ENCODE measurements at places on chromosomes 4 and X.
A peak's percentile ranks its signal among the peaks of the same experiment; 100 is the strongest.

- peak; percentile 70 for DNase-seq
Observed at GRCh38 chrX:130079824-130080406, 30.4 kb downstream of the ELF4 start.

DNA sequence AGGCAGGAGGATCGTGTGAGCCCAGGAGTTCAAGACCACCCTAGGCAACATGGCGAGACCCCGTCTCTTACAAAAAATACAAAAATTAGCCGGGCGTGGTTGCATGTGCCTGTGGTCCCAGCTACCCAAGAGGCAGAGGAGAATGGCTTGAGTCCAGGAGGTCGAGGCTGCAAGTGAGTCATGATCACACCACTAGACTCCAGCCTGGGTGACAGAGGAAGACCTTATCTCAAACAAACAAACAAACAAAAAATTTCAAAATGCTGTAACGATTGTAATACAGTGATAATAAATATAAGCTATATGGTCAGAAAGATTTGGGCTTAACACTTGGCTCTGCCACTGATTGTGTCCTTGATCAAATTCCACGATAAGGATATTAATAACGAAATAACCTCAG lies 24.2 kb downstream of the SLC25A4 start:
- DNase-seq, result no peak

DNA sequence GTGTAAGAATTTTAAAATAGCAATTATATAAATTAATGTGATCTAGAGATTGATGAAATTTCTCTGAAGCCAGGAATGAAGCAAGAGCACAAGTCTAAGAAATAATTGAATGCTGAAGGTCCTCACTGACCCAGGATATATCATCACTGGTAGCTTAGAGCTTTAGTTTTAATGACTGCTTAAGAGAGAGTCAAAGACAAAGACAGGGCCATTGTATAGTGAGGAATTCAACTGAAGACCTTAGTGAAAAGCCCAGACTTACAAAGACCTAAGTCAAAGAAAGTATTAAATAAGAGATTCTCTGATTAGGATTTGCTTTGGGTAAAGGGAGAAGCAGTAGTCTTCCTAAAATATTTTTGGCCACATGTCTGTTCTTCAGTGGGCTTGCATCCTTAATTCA lies 26.0 kb upstream of the IL15 start:
- no peak for DNase-seq

- no peak for DNase-seq
Observed at GRCh38 chr4:148653681-148654080, 211.5 kb upstream of the NR3C2 start.

DNA sequence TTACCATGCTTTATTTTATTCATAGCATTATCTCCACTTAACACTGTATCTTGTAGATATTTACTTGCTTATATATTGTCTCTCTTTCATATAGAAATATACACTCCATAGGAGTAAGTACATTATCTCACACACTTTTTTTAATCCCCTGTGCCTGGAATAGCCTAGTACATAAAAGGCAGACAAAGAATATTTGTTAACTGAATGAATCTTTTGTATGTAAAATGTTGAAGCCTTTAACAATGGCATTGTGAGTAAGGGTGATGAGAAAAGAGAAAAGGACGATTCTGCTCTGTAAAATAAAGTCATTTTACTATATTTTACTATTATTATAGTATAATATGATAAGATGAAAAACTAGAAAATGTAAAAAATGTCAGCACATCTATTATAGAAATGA lies 97.7 kb upstream of the PDHA2 start:
- no peak for DNase-seq

DNA sequence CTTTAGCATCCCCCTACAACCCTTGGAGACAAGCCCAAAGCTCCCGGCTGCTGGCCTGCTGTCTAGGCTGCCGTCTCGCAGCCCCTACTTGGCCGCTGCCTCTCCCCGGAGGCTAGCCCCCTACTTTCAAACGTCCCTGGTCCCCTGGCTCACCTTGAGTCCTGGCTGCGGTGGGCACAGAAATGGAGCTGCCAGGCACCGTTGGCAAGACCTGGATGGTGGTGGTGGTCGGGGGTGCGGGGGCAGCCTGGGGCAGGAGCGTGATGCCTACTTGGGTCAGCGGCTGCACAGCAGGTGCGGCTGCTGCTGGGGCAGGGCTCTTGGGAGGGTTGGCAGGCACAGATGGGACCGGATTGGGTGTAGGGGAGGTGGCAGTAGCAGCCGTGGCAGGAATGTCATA lies 12.0 kb downstream of the HCFC1 start:
- DNase-seq, result no peak

DNA sequence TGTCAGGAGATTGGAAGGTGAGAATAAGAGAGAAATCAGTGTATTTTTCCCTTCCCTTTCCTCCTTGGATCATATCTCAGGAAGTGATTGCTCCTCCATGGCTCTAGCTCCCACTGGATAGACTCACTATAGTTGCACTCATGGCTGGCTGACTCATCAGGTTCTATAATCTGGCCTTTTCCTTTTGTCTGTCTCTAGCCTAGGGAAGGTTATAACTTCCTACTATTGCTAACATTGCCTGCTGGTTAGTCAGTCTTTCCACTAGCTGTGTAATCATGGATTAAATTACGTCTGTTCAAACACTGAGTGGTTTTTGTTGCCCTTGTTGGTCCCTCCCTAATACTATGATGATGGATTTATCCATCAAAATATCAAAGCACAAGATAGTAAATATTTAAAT lies 195.5 kb upstream of the VEGFC start:
- DNase-seq, result no peak

DNA sequence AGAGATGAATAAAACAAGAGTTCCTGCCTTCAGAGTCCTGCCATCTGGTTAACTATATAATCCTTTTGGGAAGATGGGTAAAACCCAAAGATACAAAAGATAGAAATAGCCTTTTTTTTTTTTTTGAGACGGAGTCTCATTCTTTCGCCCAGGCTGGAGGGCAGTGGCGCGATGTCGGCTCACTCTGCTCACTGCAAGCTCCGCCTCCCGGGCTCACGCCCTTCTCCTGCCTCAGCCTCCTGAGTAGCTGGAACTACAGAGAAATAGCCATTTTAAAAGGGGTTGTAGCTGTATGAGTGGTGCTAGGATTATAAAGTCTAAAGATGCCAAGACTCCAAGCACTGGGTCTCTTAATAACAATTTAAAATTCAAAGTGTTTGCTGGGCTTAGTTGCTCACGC lies 97.2 kb downstream of the KDR start:
- no peak for DNase-seq

DNA sequence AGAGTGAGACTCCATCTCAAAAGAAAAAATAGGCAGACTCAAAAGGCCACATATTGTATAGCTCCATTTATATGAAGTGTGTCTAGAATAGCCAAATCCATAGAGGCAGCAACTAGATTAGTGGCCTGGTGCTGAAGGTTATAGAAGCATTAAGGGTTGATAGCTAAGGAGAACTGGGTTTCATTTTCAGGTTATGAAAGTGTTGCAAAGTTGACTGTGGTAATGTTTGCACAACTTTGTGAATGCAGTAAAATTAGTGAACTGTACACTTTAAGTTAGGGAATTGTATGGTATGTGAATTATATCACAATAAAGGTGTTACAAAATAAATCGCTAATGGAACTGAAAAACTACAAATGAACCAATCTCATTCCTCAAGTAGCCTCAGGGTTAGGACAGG lies 28.3 kb downstream of the TXLNG start:
- DNase-seq, result no peak

DNA sequence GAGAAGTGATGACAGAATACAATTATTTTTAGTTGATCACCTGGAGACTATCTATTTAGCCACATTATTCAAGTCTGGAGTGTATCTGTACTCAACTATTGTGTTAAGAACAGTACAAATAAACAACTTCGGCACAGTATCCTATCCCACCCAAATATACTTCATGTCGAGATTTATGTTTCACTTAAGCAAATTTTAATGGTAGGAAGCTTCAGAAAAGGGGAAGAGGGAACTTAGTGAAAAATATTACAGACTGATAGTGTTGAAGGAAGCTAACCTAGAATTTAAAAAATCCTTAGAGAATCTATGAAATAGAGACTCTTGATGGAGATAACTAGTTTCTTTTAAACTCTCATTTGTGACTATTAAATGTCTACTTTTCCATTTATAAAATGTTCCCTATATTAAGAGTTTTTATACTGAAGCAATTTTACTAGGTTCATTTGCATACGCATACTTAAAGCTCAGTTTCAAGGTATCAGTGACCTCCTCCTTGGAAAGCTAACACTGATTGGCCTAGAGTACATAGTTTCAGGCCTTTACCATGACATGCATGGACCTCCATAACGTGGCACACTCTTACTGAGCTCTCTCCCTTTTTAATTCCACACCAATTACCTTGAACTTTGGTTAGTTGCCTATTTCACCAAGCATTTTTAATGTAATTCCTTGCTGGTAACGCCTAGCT lies 197.7 kb downstream of the CAMK2D start:
- no peak for DNase-seq

- DNase-seq, result no peak
Observed at GRCh38 chr4:153409924-153410501, 56.1 kb upstream of the TMEM131L start.

GRCh38 chrX:136608295-136608933 lies 39.5 kb upstream of the CD40LG start:
- peak; percentile 66 for DNase-seq

- DNase-seq, result no peak
Observed at GRCh38 chrX:139203651-139204570, 326.6 kb upstream of the F9 start.

DNA sequence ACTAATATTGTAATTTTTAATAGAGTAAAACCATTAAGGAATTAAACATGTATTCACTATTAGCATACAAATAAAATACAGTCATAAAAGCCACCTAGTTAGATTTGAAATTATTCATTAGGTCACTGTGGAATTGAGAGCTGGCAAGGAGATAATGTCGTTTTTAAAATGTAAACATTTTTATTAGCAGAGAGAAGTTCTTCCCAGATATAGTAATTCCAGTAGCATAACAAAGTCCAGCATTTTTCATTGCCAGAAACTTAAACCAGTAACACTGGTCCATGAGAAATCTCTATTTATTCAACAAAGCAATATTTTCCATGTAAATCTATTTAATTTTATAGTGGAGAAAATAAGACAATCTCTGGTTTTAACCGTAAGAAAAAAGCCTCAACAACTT lies 17.5 kb downstream of the ENOX2 start:
- DNase-seq, result no peak

- DNase-seq, result no peak
Observed at GRCh38 chrX:41043196-41043595, 42.0 kb upstream of the USP9X start.

GRCh38 chr4:80071604-80072227 lies 1.3 kb downstream of the ANTXR2 start:
- DNase-seq, result no peak

DNA sequence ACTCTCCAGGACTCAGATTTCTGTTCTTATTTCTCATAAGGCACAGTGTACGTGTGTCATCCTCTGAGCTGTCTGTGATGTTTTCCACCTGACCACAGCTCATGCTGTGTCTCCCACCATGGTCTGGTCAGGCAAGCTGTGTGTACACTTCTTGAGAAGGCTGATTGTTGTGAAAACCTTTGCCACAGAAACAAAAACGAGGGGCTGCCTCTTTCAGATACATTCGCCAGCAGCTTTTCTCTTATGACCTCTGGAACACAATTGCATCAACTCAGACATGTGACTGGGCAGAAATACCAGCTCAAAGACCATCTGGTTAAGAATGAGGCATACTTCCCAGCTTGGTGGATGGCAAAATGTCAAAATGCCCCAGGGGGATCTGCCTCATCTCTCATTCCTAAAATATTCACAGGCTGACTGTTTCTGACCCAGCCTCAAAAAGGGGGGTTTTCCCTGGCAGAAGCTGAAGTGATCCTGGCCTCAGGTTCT lies 46.1 kb downstream of the PGRMC2 start:
- DNase-seq, result no peak

DNA sequence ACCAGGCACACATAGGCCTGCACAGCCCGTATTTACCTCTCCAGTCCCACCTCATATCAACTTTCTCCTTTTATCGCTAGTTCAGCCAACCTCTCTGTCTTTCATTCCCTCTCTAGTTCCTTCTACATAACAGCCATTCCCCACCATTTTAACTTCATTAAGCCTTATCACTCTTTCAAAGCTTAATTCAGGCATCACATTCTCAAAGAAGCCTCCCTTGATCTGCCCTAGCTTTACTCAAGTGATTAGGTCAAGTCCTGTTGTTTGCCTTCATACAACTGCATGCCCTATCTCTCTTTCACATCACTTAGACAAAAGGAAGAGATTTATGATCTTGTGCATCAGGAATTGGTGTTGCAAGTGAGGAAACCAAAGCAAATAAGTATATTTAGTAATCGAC lies 74.2 kb downstream of the ALPK1 start:
- DNase-seq, result no peak

DNA sequence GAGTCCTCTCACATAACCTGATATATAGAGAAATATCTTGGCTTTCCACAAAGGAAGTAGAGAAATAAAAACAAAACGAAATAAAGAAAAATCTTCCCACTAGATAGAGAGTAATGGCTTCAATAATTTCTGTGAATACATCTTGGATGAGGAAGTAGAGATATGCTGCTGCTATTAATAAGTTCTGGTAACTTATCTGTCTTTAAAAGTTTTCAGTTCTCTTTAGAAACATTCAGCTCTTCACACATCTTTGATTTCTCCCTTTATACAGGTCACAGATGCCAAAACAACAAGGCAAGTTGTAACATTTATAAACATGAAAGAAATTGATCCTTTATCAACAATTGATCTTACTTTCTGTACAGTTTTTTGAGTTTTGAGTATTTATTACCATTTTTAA lies 615.8 kb downstream of the TRAM1L1 start:
- no peak for DNase-seq

DNA sequence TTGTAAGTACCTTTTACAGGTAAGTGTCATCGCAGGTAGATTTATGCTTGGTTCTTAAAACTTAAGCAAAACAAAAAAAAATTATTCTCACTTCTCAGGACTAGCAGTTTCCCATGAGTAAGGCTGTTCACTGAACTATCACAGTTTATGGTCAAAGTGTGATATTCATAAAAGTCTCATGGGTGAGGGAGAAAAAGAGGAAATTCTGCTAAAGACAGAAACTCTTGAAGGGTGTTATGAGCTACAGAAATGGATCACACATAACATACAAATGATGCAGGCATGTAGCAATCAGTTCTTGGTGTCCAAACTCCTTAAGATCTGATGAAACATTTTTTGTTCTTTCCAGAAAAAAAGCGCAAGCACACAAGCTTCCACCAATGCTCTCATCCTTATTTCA lies 8.5 kb downstream of the RAB9A start:
- DNase-seq, result no peak

DNA sequence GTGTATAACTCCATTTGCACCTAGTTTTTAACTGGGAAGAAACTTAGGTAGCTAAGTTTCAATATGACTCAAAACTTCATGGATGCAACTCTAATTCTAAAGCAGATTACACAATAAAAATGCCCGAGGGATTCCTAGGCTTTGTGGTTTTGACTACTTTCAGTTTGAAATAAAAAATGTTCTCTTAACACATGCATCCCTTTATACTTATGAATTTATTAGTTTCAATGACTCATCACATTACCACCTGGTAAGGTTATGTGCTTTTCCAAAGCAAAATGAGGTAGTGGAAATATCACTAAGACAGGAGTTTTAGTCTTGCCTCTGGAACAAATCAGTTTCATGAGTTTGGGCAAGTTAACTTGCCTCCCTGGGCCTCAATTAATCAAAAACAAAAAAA lies 125.5 kb downstream of the OPHN1 start:
- no peak for DNase-seq

GRCh38 chrX:49727847-49728246 lies 32.1 kb upstream of the PAGE1 start:
- DNase-seq, result no peak

Measured in stimulated activated naive CD4-positive, alpha-beta T cell (primary cell).